ENCODE measurements at places on chromosomes 3 and 15. TPM values are rescaled to one million over a fixed set of nuclear protein-coding genes. Genes with fewer than 3 reads are reported as not detected.

Gene IGDCC3
- not detected for total RNA-seq

Gene MORC1
- total RNA-seq: not detected

Gene MAGEL2
- 0.06 TPM for total RNA-seq

GRCh38 chr15:50059203-50059772 lies 59.7 kb downstream of the ATP8B4 start:
- no peak for DNase-seq

DNA sequence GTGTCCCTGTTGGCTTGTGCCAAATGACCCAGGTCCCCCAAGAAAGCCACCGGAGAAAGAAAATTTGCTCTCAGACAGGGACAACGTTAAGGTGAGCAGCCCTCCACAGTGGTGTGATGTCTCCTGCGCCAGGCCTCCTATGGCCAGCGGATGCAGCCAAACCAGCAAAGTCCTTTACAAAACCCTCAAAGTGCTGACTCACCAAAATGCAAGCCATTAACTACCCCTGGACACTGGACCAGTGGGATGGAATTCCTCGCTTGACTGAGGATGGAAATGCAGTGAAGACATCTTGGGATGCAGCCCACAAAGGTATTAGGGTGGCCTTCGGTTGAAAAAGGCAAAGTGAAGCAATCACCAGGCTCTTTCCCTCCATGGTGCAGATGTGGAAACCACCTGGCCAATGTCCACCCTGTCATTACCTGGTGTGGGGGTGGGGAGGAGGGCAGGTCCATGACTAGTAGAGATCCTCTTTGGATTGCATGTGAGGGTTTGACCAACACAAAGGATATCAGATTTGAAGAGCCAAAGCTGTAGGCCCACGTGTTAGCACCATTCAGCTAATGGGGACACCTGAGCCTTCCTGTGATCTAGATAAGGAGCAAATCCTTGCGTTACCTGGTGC lies 127.4 kb upstream of the SLC6A11 start:
- DNase-seq: no peak

GRCh38 chr3:184592371-184593219 lies 31.0 kb downstream of the EPHB3 start:
- no peak for DNase-seq

DNA sequence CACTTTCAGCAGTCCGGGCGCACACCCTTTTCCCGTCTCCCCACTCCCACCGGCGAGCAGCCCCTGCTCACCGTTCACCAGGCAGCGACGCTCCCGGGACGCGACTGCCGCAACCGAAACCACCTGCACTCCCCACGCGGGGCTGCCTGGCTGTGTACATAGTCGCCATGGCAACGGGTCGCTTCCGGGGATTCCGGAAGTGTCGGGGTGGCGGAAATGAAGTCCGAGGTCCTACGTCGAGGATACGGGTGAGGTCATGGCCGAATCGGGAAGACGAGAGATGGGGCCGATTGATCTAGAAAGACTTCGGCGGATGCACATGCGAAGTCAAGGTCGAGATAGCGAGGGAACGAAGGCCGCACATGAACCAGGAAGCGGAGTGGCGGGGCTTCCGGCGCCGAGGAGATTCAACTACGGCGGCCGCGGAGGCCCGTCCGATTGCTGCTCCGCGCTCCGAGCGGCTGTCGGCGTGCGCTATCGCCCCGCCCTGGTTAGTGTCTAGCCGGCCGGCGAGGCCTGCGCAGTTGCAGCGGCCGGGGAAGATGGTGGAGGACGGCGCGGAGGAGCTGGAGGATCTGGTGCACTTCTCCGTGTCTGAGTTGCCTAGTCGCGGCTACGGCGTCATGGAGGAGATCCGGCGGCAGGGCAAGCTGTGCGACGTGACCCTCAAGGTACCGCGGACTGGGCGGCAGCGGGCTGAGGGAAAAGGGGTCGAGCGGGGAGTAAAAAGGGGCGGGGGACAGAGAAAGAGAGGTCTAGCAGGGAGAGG lies at the start of the genes KIF9 and KLHL18:
Gene KIF9 (minus strand): TSS at position 376 of the 769 bp plus-strand sequence. CDS start 5,425 bp downstream, outside the sequence.
Gene KLHL18 (plus strand): TSS at position 521 of the 769 bp plus-strand sequence. CDS start 22 bp downstream, at position 543.
- peak; percentile 90 for DNase-seq

DNA sequence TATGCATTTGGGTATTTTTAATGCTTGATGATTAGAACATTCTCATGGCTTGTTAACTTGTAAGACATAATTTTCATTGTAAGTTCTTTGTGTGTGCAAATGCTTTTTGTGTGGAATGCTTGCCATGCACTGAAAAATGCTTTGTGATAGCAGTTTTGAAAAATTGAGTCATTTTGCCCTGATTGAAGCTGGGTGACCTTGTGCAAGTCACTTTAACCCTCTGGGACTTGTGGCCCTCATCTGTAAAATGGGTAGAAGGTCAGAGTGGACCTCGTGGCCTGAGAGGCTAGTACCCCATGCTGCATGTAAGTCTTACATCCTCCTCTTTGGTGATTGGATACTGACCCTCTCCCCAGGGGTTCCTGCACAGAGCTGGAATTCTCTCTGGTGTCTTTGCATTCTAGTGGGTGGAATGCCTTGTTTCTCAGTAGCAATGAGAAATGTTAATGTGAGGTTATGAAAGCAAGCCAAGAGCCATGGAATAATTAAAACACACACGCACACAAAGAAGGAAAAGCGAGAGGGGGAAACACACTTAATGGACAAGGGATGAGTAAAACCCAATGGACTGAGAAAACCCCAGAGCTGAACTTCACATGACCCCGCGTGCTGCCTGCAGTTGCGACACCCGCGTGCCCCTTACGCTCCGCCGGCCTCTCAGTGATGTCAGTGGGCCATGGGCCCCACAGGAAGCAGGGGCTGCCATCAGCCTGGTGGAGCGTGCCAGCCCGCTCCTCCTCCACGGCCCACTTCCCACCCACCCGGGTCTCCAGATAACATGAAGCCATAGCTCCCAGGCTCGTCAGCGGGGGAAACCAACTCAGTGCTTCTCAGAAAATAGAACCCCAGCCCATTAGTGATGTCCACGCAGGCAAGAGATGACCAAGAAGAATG lies 44.0 kb downstream of the SMAD3 start:
- DNase-seq: no peak
